ENCODE measurements at places on chromosomes 2 and 18.

DNA sequence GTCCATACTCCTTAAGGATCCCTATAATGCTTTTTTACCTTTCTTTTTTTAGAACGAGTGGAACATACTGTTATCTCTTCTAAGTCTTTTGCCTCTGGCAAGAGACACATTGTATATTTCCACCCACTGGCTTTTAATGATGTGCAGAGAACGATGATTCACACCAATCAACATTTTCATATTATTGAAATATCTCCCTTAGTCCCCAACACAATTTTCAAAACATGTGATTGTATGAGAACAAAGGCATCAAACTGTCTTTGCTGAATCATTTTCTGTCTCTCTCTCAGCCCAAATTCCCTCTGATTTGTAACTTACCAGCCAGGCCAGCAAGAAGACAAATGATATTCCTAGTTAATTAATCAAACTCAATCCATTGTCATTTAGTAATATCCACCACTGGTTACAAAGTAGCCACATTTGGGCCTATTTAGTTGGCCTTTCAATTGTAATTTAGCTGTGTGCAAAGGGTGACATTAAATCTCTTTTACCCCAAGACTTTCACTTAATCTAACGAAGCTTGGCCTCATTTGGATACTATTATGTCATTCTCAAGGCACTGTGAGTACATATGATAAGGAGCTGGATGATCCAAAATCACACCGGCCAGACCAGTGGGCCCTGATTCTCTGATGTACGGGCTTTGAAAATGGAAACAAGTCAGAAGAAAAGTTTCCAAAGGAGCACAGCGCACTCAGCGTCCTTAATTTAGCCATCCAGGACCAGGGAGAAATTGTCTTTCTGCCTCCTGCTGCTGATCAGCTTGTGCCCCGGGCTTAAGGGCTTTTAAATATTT lies 185.1 kb downstream of the SCG2 start:
- DNase-seq: no peak

- no peak for DNase-seq
Measured at GRCh38 chr2:72923833-72924352, 6.6 kb downstream of the EMX1 start.

- no peak for DNase-seq
Measured at GRCh38 chr2:219983836-219984235, 356.4 kb downstream of the SLC4A3 start.

DNA sequence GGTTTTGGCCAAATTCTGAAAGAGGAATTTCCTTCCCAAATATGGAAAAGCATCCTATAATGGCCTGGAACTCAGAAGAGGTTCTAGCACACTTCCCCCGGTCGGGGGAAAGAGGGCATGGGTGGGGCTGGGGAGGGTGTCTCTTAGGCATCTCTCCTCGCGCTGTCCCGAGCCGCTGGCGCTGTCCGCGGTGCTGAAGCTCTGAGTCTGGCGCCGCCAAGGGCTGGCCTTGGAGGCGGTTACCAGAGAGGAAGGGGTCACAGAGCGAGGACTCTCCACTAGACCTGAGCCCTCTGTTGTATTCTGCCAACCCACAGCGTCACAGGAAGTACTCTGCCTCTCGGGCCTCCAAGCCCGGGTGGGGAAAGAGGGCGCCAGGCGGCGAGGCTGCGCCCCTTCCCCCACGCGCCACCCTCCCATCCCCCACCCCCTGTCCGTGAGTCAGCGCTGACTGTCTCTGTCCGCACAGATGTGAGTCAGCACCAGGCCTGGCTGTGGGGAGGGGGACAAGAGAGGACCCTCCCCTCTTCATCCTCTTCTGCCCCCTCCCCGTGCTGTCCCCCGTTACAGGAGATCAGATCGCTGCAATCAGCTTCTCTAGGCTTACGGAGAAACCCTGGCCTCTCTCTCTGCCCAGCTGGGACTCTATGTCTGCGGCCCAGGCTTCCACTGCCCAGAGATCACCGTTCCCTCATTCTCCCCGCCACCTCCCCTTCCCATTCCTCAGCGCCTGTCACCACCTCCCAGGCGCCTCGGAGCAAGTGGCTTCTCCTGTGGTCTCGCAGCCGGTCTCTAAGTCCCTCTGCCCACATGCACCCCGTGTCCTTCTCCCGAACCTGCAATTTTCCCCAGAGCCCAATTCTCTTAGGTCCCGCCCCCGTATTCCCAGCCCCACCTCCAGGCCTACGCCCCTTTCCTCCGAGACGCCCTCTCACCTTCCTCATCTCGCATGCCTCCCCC lies 779 bp downstream of the PTPRN start:
- no peak for DNase-seq

DNA sequence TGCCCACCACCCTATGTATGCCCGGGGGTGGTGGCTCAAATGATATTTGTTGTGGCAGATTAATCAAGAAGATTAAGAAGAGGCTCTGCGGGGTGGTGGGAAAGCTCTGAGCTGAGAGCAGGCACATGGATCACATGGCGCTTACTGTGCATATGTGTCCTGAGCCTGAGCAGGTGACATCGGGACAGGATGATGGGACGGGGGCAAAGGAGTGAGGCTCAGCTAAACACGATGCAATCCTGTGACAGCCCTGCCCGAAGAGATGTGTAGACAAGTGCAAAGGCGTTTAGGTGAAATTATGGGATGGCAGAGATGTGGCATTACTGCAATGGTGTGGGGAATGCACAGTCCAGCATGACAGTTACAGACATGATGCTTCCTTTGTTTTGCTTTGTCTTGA lies 6.0 kb downstream of the LRRC30 start:
- DNase-seq: no peak

DNA sequence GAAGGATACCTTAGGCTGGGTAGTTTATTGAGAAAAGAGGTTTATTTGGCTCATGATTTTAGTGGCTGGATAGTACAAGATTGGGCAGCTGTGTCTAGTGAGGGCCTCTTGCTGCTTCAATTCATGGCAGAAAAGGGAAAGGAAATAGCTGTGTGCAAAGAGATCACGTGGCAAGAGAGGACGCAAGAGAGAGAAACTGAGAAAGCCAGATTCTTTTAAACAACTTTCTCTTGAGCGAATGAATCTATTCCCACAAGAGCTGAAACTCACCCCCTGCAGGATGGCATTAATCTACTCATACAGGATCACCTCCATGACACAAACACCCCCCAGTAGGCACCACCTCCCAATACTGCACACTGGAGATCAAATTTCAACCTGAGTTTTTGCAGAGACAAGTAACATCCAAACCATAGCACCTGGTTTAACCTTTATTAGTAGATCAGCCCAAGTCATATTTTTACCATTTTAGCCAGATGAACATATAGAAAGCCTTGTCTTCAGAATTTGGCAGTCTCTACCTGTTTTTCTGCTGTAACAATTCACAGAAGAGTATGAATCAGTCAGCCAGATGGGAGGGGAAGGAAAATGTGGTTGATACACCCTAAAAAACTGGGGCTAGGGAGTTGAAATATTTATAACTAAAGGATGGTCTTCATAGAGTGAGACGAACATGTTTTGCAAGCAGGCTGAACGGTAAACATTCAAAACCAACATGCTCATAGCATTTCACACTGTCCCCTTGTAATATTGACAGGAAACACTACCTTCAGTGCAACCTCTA lies 73.9 kb upstream of the NCKAP5 start:
- DNase-seq: no peak

GRCh38 chr2:96951125-96951654 lies 35.2 kb downstream of the FAM178B start:
- DNase-seq: no peak

- DNase-seq: no peak
Measured at GRCh38 chr18:47113796-47114540, 36.3 kb downstream of the HDHD2 start.

GRCh38 chr18:79982736-79983135 lies 5.6 kb downstream of the TXNL4A start:
- no peak for DNase-seq

DNA sequence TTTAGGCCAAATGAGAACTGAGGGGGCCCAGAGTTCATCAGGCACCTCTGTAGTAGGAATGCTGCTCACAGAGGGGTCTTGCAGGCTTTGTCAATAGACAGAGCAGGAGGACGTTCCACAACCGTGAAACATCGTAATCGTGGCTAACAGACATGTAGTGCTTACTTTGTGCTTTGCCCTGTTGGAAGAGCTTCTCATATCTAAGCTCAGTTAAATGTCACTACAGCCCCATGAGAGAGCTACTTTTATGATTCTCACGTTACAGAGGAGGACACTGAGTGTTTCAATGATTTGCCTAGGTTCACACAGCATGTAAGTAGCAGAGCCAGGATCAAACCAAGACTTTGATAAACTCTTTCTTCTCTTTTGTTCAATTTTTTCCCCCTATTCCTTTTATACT lies 136.6 kb downstream of the MYCN start:
- no peak for DNase-seq

GRCh38 chr2:9780368-9781130 lies 62.7 kb upstream of the TAF1B start:
- DNase-seq: no peak

GRCh38 chr2:183868707-183869106 lies 729.6 kb upstream of the ZNF804A start:
- DNase-seq: no peak

- DNase-seq: no peak
Measured at GRCh38 chr2:177075254-177075653, 137.3 kb upstream of the HNRNPA3 start.

DNA sequence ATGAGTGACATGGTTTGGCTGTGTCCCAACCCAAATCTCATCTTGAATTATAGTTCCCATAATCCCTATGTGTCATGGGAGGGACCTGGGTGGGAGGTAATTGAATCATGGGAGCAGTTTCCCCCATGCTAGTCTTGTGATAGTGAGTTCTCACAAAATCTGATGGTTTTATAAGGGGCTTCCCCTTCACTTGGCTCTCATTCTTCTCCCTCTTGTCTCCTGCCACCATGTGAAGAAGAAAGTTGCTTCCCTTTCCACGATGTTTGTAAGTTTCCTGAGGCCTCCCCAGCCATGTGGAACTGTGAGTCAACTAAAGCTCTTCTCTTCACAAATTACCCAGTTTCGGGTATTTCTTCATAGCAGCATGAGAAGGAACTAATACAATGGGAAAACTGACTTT lies 14.0 kb downstream of the DNAH7 start:
- no peak for DNase-seq

DNA sequence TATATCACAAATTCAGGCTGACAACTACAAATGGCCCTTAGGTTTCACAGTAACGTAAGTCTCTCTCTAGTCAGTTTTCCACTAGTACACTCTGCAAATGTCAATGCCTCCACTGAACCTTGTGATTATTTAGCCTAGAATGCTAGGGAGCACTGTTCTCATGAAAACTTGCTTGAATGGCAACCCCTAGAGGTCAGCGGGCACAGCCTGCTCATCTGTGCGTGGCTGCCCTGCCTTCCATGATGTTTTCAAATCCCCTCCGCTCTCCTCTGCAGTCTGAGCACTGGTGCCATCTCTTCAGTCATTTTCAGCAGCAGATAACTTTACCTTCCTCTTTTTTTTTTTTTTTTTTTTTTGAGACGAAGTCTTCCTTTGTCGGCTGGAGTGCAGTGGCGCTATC lies 84.1 kb upstream of the GULP1 start:
- no peak for DNase-seq

- DNase-seq: no peak
Measured at GRCh38 chr2:59276917-59277316, 1035.8 kb upstream of the FANCL start.

DNA sequence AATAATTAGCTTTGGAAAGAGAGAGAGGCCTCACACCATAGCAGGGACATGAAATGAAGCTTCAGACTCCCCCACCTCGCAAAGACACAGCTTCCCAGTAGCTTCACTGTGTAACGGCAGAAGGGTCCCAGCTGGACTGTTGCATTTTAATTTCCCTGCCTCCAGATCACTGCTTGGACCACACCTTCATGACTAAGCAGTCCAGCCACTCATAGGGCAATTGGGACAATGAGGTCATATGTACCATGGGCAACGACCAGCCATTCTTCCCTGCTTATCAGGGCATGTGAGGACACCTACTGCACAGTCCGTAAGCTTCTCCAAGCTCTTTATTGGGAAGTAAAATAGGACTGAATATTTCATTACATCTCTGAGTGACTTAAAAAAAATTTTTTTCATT lies 183.0 kb downstream of the MREG start:
- DNase-seq: peak; percentile 64

- no peak for DNase-seq
Measured at GRCh38 chr2:239642406-239643004, 241.7 kb upstream of the HDAC4 start.

GRCh38 chr2:239047861-239048260 lies 200.0 kb downstream of the TWIST2 start:
- no peak for DNase-seq

GRCh38 chr2:230627806-230628724 lies 84.6 kb upstream of the CAB39 start:
- DNase-seq: no peak

DNA sequence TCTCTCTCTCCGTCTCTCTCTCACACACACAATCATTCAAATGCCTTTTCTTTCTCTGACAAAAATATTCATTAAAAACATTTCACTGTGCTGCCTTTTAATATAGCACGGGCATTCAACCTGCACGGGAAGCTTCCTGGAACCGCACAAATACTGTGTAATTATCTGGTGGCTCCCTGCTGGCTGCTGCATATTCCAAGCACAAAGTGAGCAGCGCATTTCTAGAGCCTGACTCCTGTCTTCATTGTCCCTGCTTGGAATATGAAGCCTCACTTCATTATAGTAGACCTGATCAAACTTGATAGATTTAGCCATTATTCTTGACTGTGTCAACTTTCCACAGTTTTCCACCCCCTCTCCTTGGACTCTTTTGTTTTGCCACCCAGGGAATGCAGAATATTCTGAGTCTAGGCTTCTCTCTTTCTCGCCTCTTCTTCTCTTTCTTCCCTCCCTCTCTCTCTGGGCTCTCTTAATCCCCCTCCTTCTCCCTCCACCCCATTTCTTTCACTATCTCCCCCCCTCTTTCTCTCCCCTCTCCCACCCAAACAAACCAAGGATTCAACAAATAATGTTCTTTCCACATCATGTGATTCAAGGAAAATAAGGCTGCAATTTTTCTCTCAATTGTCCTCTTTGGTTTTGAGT lies 672.1 kb upstream of the FANCL start:
- no peak for DNase-seq

- no peak for DNase-seq
Measured at GRCh38 chr2:149616681-149617456, 29.3 kb upstream of the MMADHC start.

DNA sequence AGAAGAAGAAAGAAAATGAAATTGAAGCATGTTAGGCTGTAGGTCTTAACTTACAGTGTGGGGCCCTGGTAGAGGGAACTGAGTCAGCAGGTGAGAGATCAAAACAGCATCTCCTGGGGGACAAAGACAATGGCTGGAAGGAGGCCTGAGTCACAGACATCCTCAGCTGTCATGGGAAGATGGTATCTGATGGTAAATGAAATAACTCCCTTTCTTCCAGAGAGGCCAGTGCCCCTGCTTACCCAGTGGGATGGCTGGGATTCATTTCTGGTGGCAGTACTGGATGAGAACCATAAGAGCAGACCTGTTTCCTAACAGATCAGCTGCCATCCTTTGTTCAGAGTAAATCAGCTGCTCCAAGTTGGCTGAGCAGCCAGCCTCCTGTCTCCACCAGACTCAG lies 251.3 kb upstream of the EPAS1 start:
- no peak for DNase-seq

GRCh38 chr2:170896622-170897021 lies 32.4 kb upstream of the GORASP2 start:
- no peak for DNase-seq

GRCh38 chr2:237488295-237488694 lies 1.2 kb downstream of the MLPH start:
- no peak for DNase-seq

Data from HS-27A (cell line).